Psoas muscle (tissue), 8 donors: ENCODE measurements at places on chromosomes 13 and 19.

DNA sequence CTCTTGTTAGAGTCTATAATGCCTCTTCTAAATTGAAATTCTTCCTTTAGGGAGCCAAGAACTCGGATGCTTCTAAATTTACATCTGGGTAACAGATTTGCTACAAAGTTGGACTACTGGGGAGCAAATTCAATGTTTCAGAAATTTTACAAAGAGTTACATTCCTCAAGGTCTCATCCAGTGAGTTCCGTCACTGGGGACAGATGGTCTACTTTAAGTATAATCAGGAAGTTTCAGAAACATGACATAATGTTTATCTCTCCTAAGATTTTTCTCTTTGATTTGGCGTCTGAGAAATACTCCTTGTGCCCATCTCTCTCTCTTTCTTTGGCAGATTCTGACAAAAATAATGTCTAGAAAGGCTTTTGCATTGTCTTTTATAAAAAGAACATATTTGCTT lies 81.5 kb upstream of the MBNL2 start:
- H3K4me1 ChIP-seq = no peaks in the 10 kb centered on the region
- no peak for DNase-seq
- no peaks in the 10 kb centered on the region for H3K27me3 ChIP-seq
- H3K36me3 ChIP-seq = no peaks in the 10 kb centered on the region
- H3K27ac ChIP-seq = no peak overlapping the region

GRCh38 chr13:107242138-107242537 lies 674.2 kb upstream of the ARGLU1 start:
- no peaks in the 10 kb centered on the region for H3K36me3 ChIP-seq
- no peaks in the 10 kb centered on the region for H3K4me1 ChIP-seq
- no peak overlapping the region for H3K27ac ChIP-seq
- no peak for DNase-seq
- H3K27me3 ChIP-seq = no peaks in the 10 kb centered on the region
- H3K4me3 ChIP-seq = no peak overlapping the region

DNA sequence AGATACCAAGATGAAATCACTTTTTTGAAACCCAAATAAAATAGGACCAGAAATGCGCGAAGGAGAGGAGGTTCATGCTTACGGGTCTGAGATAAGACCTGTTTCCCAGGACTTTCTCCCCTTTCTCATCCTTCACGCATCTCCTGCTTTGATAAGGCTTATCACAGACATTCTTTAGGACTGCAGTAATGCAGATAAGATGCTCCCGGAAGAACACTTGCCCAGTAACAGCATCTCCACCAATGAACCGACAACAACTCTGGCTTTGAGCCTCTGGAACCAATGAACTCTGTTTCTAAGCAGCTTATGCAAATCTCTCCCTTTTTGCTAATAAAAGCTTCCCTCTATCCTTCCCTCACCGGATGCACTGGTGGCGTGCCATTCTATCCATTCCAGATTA lies 783.4 kb upstream of the ARGLU1 start:
- H3K27me3 ChIP-seq = no peaks in the 10 kb centered on the region
- no peaks in the 10 kb centered on the region for H3K36me3 ChIP-seq
- no peak overlapping the region for H3K27ac ChIP-seq
- no peak for DNase-seq
- H3K4me3 ChIP-seq = no peak overlapping the region

- H3K27me3 ChIP-seq = no peaks in the 10 kb centered on the region
- no peak overlapping the region for H3K4me3 ChIP-seq
- no peaks in the 10 kb centered on the region for H3K36me3 ChIP-seq
- no peaks in the 10 kb centered on the region for H3K4me1 ChIP-seq
Observed at GRCh38 chr13:30169442-30169841, 137.9 kb downstream of the KATNAL1 start.

DNA sequence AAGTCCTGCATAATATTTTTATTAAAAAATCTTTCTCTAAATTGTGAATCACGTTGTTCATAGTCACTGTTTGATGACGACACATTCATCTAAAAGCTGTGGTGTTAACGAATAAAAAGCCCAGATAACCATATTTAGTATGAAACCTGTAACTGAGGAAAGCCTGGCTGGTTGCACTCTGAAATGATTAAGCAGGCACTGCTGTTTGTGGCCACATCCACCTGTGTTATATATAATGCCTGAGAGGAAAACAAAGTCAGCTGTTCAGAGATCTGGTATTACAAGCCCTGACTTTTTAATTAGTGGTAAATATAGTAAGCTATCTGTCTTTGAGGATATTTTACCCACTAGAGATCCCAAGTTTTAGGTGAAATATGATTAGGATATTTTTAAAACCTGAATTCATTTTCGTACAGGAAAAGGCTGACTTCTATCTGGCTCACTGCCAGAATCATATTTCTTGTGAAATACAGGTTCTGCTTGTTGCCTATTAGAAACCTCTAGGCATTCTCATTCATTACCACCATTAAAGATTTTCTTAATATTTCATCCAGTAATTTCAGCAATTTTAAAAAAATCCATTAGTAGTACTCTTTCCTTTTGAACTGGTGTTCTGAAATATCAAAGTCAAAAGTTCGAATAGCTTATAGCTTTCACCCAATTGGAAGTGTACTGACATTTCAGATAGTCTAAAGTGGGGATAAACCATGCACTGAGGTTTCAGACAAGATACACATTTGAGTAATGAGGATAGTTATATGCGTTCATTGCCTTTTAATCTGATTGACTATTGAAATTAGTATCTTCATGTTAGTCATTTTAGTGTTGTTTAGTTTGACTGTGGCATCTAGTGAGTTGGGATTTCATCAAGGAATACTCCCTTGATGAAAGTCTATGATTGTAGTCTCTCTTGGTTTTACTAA lies 79.7 kb downstream of the LMO7 start:
- peaks cover 14% of the 10 kb centered on the region for H3K4me1 ChIP-seq
- no peak for DNase-seq
- no peaks in the 10 kb centered on the region for H3K27me3 ChIP-seq
- peak overlapping the region; percentile 71 for H3K27ac ChIP-seq

- H3K36me3 ChIP-seq = no peaks in the 10 kb centered on the region
- no peaks in the 10 kb centered on the region for H3K27me3 ChIP-seq
- peak; percentile 93 for DNase-seq
- H3K27ac ChIP-seq = peak overlapping the region; percentile 83
Observed at GRCh38 chr19:4976401-4977298, 7.7 kb downstream of the KDM4B start.

- no peak overlapping the region for H3K4me3 ChIP-seq
- no peaks in the 10 kb centered on the region for H3K36me3 ChIP-seq
- no peak for DNase-seq
- H3K27me3 ChIP-seq = no peaks in the 10 kb centered on the region
- H3K27ac ChIP-seq = no peak overlapping the region
Observed at GRCh38 chr13:101892296-101892695, 439.8 kb downstream of the ITGBL1 start.

DNA sequence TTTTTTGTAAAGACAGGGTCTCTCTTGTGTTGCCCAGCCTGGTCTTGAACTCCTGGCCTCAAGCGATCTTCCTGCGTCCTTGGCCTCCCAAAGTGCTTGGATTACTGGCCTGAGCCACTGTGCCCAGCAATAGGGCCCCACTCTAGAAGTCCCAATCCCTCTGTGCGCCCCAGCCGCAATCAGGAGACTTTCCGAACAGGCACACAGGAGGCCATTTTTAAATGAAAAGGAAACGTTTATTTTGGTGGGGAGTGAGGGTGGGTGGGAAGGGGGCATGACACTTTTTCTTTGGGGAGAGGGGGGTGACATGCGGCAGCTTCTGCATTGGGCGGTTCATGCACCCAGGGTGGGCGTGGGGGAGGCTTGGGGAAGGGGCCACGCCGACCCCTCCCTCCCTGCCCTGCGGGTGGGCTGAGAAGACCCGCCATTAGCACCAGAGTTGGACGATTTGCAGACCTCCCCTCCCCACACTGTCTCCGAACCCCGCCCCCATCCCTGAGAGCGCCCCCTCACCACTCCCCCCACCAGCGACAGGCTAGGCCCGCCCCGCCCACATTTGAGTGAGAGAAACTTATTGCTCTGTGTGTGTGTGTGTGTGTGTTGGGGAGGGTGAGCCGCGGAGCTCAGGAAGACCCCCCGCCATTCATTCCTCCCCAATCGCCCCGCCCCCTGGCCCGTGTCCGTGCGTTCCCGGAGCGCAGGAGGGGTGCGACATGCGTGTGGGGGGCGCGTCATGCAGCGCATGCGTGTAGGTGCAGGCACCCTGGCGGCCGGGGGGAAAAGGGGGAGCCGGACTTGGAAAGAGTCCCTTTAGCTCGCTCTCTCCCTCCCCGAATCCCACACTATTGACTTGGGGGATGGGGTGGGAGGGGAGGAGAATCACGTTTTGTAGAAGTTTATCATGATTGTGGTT lies 17.2 kb downstream of the KCNC3 start:
- H3K4me1 ChIP-seq = no peaks in the 10 kb centered on the region
- no peak overlapping the region for H3K4me3 ChIP-seq
- H3K27ac ChIP-seq = no peak overlapping the region
- peak; percentile 42 for DNase-seq
- H3K36me3 ChIP-seq = peaks cover 23% of the 10 kb centered on the region
- no peaks in the 10 kb centered on the region for H3K27me3 ChIP-seq

DNA sequence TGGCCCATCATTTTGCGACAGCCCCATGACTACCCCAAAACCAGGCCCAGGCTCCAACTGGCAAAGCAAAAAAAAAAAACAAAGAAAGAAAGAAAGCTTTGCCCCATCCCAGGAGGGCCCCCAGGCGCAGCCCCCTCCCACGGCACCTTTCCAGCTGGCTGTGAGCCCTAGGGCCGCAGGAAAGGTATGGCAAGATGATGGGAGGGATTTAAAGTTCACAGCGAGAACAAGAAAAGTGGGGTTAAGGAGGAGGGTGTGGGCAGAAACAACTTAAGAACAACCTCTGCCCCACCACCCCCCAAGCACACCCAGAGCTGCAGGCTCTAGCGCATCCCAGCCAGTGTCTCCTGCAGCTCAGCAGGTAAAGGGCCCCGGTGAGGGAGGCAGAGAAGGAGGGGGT lies at the start of gene CYP2F1:
CYP2F1 (plus strand) TSS at position 301 of the 400 bp plus-strand sequence. CDS start 1,757 bp downstream, outside the sequence.
- H3K36me3 ChIP-seq = no peaks in the 10 kb centered on the region
- DNase-seq = no peak
- no peaks in the 10 kb centered on the region for H3K4me1 ChIP-seq
- H3K27me3 ChIP-seq = no peaks in the 10 kb centered on the region
- no peak within 1 kb of the TSS for H3K27ac ChIP-seq

DNA sequence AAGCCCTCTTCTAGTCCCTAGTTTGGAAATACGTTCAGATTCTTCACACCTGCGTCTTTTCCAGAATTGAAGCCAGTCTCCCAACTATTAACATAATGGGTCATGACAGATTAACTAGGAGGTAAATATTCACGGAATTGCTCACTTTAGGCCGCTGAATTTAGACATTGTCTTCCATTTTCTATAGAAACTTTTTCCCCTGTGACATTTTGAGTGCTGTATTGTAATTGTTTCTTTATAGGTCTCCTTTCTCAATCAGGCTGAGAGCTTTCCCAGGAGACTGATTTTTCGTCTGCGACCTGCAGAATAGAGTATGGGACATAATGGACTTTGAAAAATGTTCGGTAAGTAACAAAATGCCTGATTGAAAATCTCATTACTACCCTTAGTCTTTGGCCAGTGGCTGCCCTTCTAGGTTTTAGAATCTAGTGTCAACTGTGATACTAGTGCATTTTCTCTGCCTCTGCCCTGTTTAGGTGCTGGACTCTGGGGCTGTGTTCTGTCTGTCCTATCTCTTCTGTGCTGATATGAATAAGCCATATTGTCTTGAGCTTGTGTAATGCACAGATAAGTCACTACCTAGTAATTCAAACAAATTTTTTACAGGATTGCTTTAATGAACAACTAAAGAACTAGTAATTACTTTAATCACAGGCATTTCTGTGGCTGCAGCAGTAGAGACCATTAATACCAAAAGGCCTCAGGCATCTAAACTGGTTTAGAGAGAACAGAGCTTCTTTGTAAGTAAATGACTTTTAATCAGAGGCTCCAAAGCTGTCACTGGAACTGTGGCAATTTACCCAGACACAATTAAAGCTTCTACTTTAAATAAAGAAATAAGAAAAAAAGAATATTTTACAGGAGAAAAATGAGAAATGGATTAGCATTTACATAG lies 122.4 kb upstream of the FREM2 start:
- H3K27me3 ChIP-seq = peaks cover 2% of the 10 kb centered on the region
- DNase-seq = no peak
- H3K27ac ChIP-seq = no peak overlapping the region
- no peaks in the 10 kb centered on the region for H3K4me1 ChIP-seq
- H3K36me3 ChIP-seq = no peaks in the 10 kb centered on the region
- H3K4me3 ChIP-seq = no peak overlapping the region

DNA sequence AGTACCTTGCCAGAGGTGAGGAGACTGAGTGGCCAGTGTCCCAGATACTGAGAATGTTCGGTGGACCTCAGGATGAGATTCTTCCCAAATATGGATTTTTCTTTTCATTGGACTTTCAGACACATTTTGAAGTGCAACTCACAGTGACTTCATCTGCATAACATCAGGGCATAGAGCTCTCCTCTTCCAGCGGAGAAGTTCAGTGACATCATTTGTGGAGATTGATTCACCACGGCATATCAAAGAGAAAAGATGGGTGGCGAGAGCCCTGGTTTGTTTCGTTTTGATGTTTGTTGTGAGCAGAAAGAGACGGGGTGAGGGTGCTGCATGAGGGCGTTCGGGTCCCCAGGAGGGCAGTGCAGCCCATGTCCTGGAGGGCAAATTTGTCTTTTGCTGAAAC lies 120.1 kb upstream of the GPR12 start:
- DNase-seq = no peak
- no peaks in the 10 kb centered on the region for H3K36me3 ChIP-seq
- no peak overlapping the region for H3K27ac ChIP-seq
- no peaks in the 10 kb centered on the region for H3K4me1 ChIP-seq
- no peak overlapping the region for H3K4me3 ChIP-seq

DNA sequence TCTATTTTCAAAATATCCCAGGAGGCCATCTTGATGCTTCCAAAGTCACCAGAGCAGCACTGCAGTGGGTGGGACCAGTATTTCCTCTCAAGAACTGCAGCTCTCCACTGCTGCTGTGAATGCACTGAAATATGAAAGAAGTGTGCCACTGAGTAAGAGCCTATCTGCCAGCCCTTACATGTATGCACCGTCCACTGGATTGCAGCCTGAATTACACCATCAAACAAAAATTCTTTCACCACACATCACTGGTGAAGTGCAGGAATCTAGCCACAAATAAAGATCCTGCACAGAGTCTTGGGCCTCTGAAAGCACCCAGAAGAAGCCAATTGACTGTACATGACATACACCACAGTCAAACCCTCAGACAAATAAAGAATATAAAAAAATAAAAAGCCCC lies 249.0 kb downstream of the LHFPL6 start:
- no peak overlapping the region for H3K4me3 ChIP-seq
- H3K36me3 ChIP-seq = no peaks in the 10 kb centered on the region
- DNase-seq = no peak
- H3K4me1 ChIP-seq = no peaks in the 10 kb centered on the region
- H3K27me3 ChIP-seq = no peaks in the 10 kb centered on the region

- H3K27ac ChIP-seq = no peak overlapping the region
- DNase-seq = no peak
- peaks cover 1% of the 10 kb centered on the region for H3K27me3 ChIP-seq
- no peak overlapping the region for H3K4me3 ChIP-seq
- H3K4me1 ChIP-seq = no peaks in the 10 kb centered on the region
Observed at GRCh38 chr19:6725513-6726231, 5.2 kb upstream of the C3 start.

GRCh38 chr13:21616205-21616866 lies 12.4 kb upstream of the MICU2 start:
- no peak for DNase-seq
- no peak overlapping the region for H3K4me3 ChIP-seq
- no peak overlapping the region for H3K27ac ChIP-seq
- no peaks in the 10 kb centered on the region for H3K27me3 ChIP-seq

- peak overlapping the region; percentile 82 for H3K27ac ChIP-seq
- peaks cover 8% of the 10 kb centered on the region for H3K4me1 ChIP-seq
- peak; percentile 76 for DNase-seq
- peak overlapping the region; percentile 89 for H3K4me3 ChIP-seq
Observed at GRCh38 chr19:18939922-18940768, 872 bp downstream of the HOMER3 start.
